T-cell (primary cell): ENCODE measurements at places on chromosomes 1 and 21.

DNA sequence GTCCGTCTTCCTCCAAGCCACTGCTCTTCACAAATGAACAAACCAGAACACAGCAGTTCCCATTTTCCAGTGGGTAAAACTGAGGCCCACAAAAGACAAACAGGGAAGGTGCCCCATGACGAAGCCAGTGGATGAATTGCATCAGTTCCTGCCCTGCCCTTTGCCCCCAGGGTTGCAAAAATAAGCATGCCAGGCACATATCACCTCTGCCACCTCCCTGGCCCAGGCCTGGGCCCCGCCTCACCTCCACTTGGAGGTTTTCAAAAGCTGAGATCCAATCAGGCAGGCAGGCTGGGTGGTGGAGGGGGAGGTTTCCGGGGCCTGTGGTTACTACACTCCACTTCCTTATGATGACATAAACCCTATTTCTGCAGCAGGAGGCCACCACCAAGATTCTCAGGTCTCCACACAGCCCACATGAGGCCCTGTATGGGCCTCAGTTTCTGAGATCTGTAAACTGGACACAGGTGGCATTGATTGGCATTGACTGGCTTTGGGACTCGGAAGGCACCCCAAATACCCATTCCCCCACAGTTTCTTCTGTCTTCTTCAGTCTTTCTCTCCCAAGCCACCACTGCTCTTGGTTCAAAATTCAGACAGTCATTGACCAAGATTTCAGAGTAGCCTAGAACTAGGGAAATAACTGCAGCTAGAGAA lies 4.1 kb downstream of the KIF21B start:
- H3K36me3 ChIP-seq: peaks cover 3% of the 10 kb centered on the region
- no peaks in the 10 kb centered on the region for H3K27me3 ChIP-seq
- H3K27ac ChIP-seq: peak overlapping the region; percentile 88
- peak; percentile 92 for DNase-seq
- H3K4me3 ChIP-seq: peak overlapping the region; percentile 6

DNA sequence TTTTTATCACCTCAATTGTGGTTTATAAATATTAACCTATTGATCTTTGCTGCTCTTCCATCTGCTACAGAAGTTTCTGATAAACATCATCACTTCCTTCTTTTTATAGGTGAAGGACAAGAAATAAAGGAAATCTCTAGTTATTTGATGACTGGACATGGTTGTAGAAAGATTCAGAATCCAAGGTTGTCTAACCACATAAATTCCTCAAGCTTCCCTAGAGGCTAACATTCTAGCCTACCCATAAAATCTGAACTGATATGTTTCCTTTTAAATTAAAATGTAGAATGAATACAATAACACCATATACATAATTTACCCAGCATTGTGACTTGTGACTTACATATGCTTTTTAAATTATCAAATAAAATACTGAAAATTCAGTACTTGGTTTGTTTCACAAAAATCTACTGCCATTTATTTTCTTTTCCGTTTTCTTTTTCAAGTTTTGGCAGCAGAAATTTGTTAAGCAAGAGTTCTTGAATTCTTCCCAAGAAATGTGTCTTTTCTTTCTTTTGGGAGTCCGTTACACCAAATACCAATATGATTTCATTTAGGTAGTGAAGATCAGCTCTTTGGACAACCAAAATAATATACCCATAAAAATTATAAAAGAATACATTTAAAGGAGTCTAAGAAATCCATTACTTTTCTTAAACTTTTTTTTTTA lies 513.2 kb upstream of the ADGRL2 start:
- H3K4me1 ChIP-seq: no peaks in the 10 kb centered on the region
- H3K27me3 ChIP-seq: no peaks in the 10 kb centered on the region
- DNase-seq: no peak
- H3K36me3 ChIP-seq: no peaks in the 10 kb centered on the region
- H3K27ac ChIP-seq: no peak overlapping the region

GRCh38 chr1:241007668-241008067 lies 349.3 kb downstream of the RGS7 start:
- H3K27ac ChIP-seq: no peak overlapping the region
- DNase-seq: no peak
- no peaks in the 10 kb centered on the region for H3K4me1 ChIP-seq
- H3K4me3 ChIP-seq: no peak overlapping the region

DNA sequence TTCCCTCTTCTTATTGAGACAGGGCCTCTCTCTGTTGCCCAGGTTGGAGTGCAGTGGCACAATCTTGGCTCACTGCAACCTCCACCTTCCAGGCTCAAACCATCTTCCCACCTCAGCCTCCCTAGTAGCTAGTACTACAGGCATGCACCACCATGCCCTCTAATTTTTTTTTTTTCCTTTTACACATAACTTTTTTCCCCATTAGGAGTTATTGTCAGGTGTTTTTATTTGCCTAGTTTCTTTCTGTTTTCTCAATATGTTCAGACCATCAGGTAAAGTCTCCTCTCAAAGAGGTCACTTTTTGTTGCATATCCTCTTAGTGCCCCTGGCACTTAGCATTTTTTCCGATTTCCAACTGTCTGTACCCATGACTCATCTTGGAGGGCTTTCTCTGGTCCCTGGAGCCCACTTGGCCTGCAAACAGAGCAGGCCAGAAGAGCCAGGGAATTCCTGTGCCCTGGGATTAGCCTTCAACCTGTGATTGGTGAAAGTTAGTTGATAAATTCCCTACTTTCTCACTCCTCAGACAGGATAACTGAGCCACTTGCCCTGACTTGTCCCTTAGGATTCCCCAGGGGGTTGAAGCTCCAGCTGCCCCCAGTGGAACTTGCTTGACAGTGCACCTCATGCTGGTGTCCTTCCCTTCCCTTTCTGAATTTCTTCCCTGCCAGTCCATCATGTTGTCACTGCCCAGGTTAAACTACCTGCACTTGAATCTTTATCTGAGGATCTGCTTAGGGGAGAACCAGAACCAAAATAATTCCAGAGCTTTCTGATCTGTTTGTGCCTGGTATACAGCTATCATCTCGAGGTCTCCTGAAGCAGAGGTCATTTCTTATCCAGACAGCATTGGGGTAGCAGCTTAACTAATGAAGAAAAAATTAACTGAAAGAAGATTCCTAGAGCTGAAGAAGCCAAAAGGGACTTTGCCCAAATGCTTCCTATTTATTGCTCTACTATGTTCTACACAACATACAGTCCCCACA lies 2.4 kb downstream of the NTPCR start:
- H3K4me1 ChIP-seq: peaks cover 22% of the 10 kb centered on the region
- H3K4me3 ChIP-seq: no peak overlapping the region
- peak; percentile 15 for DNase-seq

- DNase-seq: no peak
- H3K4me1 ChIP-seq: no peaks in the 10 kb centered on the region
- no peak overlapping the region for H3K27ac ChIP-seq
- H3K36me3 ChIP-seq: no peaks in the 10 kb centered on the region
These were observed 366.8 kb upstream of the DPYD start for GRCh38 chr1:98287626-98288025.

GRCh38 chr1:156627313-156627880 lies 8.2 kb downstream of the HAPLN2 start:
- no peak overlapping the region for H3K4me3 ChIP-seq
- no peak overlapping the region for H3K27ac ChIP-seq
- H3K4me1 ChIP-seq: peaks cover 24% of the 10 kb centered on the region

- DNase-seq: no peak
- peaks cover 38% of the 10 kb centered on the region for H3K4me1 ChIP-seq
- H3K4me3 ChIP-seq: no peak overlapping the region
- H3K27me3 ChIP-seq: no peaks in the 10 kb centered on the region
- no peaks in the 10 kb centered on the region for H3K36me3 ChIP-seq
- H3K27ac ChIP-seq: no peak overlapping the region
These were observed 14.3 kb downstream of the IER5 start for GRCh38 chr1:181102841-181103240.

DNA sequence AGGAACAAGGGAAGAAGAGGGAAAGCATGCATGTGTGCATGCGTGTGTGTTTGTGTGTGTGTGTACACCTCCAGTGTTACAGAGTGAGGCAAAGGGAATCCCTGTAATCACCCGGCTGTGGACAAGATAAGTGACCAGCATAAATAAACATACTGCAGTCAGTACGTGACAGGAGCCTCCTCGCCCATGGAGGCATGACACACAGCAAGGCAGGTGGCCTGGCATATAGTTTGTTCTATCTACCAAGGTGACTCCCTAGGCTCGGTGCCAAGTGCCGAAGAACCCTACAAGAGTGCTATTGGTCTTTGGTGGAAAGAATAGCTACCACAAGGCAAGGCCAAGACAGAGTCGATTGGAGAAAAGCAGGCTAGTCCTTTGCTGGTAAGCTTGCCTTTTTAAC lies 31.7 kb upstream of the HEATR1 start:
- no peaks in the 10 kb centered on the region for H3K36me3 ChIP-seq
- no peaks in the 10 kb centered on the region for H3K4me1 ChIP-seq
- H3K4me3 ChIP-seq: no peak overlapping the region
- no peak for DNase-seq
- no peak overlapping the region for H3K27ac ChIP-seq

DNA sequence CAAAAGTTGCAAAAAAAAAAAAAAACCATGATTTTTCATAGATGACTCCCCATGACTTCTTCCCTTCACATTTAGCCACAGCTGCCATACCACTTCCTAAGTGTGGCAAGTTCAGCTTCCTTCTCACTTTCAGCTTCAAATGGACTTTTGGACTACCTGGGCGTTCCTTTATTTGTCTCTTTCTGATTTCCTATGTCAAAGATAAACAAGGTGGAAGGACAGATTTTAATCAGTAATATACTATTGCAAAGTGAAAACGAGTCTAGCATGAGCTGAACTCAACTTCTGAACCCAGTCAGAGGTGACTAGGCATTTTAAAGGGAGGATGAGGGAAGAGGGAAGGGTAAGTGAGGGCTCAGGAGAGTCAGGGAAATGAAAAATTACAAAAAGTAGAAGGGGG lies 14.4 kb upstream of the SCCPDH start:
- H3K36me3 ChIP-seq: no peaks in the 10 kb centered on the region
- H3K4me1 ChIP-seq: no peaks in the 10 kb centered on the region
- no peaks in the 10 kb centered on the region for H3K27me3 ChIP-seq
- H3K27ac ChIP-seq: no peak overlapping the region
- H3K4me3 ChIP-seq: no peak overlapping the region
- DNase-seq: no peak

- H3K36me3 ChIP-seq: no peaks in the 10 kb centered on the region
- H3K27me3 ChIP-seq: no peaks in the 10 kb centered on the region
- peak; percentile 75 for DNase-seq
These were observed 1.1 kb downstream of the ARHGAP30 start for GRCh38 chr1:161068306-161069234.

DNA sequence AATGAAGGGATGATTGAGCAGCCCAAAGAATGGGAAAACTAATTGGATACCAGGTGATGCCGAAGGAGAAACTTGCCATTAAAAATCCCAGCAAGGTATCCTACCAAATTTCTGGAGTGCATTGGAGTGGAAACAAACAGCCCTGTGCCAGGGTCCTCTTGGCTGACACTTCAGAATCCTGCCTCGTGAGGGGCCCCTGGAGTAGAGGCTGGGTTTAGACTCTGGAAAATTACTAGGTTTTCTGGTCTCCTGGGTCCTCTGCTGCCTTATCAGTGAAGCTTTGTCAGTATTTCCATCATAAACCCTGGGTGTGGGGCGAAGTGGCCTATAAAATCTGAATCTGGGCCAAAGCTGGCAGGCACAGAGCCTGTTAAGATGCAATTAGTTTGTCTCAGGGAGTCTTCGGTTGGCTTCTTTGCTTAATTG lies 289.2 kb upstream of the USP24 start:
- no peak overlapping the region for H3K4me3 ChIP-seq
- no peak for DNase-seq
- no peaks in the 10 kb centered on the region for H3K4me1 ChIP-seq

DNA sequence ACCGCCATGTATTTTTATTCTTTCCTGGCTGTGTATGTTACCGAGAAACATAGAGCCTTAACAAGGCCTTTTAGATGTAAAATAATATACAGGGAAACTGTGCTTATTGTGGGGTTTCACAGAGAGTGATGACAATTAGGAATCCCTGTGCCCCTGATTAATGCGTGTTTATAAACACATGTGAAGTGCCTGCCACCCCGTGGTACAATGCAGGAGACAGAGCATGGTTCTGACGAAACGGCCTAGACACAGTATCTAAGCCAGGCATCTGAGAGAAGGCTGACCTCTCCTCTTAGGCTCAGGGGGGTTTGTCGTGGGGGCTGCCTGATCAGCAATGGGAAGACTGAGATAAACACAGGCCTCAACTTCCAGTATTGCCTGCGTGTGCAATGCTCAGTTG lies 200.0 kb downstream of the AJAP1 start:
- H3K4me3 ChIP-seq: no peak overlapping the region
- H3K36me3 ChIP-seq: no peaks in the 10 kb centered on the region
- H3K4me1 ChIP-seq: no peaks in the 10 kb centered on the region
- peaks cover 3% of the 10 kb centered on the region for H3K27me3 ChIP-seq
- DNase-seq: no peak
- H3K27ac ChIP-seq: no peak overlapping the region

GRCh38 chr1:104380003-104380402 lies 630.3 kb downstream of the AMY1C start:
- no peaks in the 10 kb centered on the region for H3K36me3 ChIP-seq
- no peaks in the 10 kb centered on the region for H3K27me3 ChIP-seq
- no peak overlapping the region for H3K4me3 ChIP-seq
- no peak overlapping the region for H3K27ac ChIP-seq
- no peaks in the 10 kb centered on the region for H3K4me1 ChIP-seq
- no peak for DNase-seq

- H3K27ac ChIP-seq: no peak overlapping the region
- no peaks in the 10 kb centered on the region for H3K4me1 ChIP-seq
- H3K36me3 ChIP-seq: no peaks in the 10 kb centered on the region
- H3K4me3 ChIP-seq: no peak overlapping the region
- peaks cover 5% of the 10 kb centered on the region for H3K27me3 ChIP-seq
These were observed 6.9 kb downstream of the NECTIN4 start for GRCh38 chr1:161082483-161082882.

- no peaks in the 10 kb centered on the region for H3K4me1 ChIP-seq
- no peak for DNase-seq
- no peak overlapping the region for H3K27ac ChIP-seq
- H3K36me3 ChIP-seq: no peaks in the 10 kb centered on the region
- H3K4me3 ChIP-seq: no peak overlapping the region
- H3K27me3 ChIP-seq: peaks cover 24% of the 10 kb centered on the region
These were observed 424.4 kb downstream of the NPHP4 start for GRCh38 chr1:5567839-5568238.

DNA sequence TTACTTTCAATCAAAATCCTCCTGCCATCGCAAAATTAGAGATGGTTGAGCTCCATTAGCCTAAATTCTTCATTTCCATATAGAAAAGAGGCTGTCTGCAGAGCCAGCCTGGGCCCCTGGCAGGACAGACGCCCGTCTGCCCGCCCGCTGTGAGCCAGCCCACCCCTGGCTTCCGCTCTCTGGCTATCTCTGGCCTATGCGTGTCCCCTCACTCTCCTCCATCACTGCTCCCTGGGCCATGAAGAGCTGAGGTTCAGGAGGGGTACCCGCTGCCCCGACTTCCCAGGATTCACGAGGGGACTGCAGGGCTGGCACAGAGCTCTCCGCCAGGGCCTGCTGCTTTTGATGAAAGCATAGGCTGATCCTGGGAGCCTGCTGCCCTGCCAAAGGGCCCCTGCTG lies 117.6 kb downstream of the CASZ1 start:
- DNase-seq: no peak
- no peaks in the 10 kb centered on the region for H3K27me3 ChIP-seq
- H3K36me3 ChIP-seq: no peaks in the 10 kb centered on the region
- no peak overlapping the region for H3K27ac ChIP-seq
- peaks cover 10% of the 10 kb centered on the region for H3K4me1 ChIP-seq
- H3K4me3 ChIP-seq: no peak overlapping the region
